Glomerular endothelial cell (primary cell): ENCODE measurements at places on chromosomes 1 and 21.

GRCh38 chr1:19489996-19490395, 4.7 kb upstream of the CAPZB start:
- DNase-seq: no peak

DNA sequence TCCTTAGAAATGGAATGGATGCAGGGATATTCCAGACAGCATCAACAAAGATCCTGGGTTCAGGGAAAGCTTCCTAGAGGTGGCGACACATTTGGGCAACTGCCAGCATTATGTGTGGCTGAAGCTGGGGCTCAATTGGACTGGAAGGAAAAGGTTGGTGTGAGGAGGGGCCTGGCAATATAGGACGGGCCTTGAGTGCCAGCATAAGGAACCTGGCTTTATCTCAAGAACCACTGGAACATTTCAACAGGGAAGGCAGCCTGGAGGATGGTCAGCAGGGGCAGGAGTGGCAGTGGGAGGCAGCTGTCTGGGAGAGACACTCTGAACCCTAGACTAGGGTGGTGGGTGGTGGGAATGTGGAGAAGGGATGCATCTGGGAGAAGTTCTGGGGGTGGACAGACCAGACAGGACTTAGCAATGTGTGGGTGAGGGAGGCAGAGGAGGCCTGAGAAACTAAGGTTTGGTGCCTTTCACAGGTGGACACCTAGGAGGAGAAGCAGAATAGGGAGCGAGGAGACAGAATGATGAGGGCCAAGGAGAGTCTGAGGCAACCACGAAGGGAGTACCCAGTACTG, 3.5 kb downstream of the SH3BGRL3 start:
- DNase-seq: no peak

DNA sequence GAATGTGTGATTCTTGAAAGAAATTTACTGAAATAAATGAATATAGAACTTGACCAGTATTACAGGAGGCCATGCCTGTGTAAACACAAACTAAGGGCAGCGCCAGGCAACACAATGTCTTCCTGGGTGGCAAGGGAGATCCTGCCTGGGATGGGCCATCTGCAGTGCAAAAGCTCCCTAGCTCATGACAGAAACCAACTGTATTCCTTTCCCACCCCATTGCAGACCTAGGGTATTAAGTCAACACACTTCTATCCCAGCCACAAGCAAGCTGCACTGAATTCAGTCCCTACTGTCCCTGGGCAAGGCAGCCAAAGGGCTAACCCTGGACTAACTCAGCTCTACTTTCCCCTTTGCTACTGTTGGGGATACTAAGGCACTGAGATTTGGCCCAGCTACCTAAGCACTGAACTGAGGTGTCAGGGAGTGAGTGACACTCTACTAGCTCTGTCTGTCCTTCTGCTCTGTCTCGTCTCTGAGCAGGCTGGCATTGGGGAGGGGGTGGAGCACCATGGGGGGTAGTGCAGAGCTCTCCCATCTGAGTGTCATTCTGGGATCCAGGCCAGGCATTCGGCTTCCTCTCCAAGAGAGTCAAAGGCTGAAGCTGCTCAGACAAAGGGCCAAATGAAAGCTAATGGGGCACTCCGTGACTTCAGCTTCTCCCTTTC, 2.5 kb downstream of the INKA2 start:
- no peak for DNase-seq

- no peak for DNase-seq
Observed at GRCh38 chr1:68528243-68528642, 31.4 kb upstream of the DEPDC1 start.

DNA sequence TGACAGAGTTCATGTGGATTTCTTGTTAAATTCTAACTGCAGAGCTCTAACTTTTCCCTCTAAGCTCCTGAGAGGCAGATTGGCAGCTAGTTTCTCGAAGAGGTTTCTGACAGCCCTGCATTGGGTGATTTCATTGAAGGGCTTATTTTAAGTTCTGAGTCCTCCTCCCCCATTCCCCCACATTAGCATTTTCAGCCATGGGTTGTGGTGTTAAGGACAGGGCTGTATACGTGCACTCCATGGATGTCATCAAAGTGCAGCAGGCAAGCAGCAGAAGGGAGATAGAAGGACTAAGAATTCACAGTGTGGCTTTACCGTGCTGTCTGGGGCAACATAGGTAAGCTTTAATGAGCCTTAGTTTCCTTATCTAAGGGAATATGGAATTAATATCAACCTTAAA, 19.0 kb downstream of the CRYZ start:
- DNase-seq: no peak

DNA sequence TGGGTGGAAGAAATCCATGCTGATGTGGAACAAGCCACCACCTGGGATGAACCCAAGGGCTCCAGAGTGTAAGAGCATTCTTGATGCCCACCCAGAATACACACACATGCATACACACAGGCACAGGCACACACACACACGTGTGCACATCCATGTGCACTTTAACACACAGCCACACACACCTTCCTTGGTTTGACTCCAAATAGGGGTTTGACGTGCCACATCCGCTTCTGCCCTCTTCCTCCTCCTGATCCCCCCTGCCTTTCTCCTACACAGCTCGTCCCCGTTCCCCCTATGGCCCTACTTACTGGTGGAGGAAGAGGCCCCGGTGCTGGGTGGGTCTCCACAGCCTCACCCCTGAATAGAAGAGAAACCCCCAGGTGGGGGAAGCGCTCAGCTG, 16.0 kb downstream of the SPATA21 start:
- no peak for DNase-seq

DNA sequence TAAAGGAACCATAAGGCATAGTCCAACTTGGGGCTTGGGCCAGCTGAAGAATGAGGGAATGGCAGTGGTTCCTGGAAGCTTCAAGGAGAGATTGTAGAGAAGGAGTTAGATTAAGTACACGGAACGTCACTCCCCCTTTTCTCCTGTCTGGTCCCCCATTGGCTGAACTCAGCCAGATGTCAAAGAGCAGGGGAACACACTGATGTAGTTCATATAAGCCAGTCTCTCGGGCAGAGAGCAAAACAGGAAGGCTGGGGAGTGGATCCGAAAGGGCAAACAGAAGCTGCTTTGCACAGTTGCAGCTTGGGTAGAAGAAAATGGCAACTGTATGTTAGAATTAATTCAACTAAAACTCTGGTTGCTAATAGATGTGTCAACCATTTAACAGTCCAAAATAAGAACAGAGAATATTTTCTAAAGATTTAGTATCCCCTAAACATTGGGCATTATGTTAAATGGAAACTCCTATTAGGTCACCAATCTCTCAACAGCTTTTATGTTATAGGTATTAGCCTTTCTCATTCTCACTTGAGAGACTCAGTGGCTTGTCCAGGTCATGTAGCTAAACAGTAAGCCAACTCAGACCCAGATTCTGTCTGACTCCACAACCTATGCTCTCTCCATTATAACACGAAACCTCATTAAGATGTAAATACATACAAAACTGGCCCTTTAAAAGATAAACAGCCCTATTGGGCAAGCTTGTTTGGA, 600.7 kb upstream of the USP24 start:
- no peak for DNase-seq

- DNase-seq: peak; percentile 83
Observed at GRCh38 chr1:159000625-159001024, 9.1 kb upstream of the IFI16 start.

DNA sequence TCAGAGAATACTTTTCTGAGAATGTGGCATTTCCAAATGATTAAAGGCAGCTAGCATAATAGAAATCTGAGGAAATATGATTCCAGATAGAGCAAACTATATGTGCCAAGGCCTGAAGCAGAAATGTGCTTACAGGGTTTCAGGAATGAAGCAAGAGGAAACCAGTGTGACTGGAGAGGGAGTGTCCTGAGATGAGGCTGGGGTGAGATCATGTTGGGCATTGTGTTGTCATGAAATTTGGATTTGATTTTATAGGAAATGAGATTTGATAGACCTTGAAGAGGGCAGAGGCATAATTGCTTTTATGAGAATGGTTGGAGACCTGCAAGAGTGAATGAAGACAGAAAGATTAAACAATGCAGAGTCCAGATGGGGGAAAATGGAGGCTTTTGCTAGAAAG, 338.1 kb upstream of the SNX7 start:
- no peak for DNase-seq

- no peak for DNase-seq
Observed at GRCh38 chr1:8915446-8915845, 30.2 kb upstream of the CA6 start.

GRCh38 chr21:31520561-31521098, 138.9 kb upstream of the SOD1 start:
- DNase-seq: no peak

GRCh38 chr1:44534771-44535170, 129.7 kb downstream of the RNF220 start:
- no peak for DNase-seq

DNA sequence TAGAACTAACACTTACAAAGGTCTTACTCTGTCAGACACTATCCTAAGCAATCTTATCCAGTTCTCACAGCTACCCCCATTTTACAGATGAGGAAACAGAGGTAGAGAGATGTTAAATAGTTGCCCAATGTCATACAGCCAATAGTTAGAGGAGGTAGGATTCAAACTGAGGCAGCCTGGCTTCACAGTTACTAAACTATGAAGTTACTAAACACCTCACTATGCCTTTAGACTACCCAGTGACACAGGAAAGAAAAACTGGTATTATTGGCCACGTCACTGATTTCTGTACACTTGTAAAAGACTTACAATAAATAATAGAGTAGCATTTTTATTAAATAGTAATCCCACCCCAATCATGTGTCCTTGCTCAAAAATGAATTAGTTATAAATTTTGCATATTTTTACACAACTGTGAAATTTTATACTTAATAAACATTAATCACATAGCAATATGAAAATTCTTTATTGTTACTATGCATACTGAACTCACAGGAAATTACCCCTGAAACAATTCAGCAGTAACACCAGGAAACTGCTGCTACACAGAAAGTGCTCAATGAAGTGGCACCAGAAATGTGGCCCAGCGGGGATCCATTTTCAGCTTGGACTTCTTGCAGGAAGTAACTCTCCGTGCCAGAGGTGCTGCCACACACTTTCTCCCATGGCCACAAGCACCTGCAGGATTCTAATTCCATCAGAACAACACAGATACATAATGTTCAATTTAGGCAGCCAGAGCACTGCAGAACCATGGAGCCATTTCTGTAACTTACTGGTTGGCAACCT, 69.4 kb downstream of the VAV3 start:
- DNase-seq: no peak

DNA sequence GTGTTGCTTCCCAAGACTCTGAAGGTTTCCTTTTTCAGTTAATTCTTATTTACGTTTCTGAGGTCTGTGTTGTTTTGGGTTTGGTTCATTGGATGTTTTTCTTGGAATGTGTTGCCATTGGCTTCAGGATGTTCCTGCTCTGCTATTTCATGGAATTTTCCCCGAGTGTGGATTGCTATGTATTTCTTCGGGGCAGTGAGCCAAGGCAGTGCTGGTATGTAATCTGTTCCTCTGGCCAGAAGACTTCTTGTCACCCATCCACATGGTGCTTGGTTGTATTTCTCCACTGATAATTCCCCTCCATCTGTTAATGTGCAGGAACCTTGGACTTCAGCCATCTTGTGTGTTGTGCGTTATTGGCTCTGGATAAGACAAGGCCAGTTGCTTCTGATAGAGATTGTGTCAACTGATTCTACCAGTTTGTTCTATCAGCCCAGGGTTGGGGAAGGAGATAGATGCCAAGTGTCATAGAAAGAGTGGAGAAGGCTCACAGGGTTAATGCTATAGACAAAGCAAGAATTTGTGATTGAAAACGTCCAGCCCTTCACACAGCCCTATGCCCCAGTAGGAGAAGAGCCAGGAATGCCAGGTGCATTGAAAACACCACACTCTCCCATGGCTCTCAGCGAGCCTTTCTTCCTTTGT, 505.2 kb downstream of the PLPP3 start:
- DNase-seq: peak; percentile 76

DNA sequence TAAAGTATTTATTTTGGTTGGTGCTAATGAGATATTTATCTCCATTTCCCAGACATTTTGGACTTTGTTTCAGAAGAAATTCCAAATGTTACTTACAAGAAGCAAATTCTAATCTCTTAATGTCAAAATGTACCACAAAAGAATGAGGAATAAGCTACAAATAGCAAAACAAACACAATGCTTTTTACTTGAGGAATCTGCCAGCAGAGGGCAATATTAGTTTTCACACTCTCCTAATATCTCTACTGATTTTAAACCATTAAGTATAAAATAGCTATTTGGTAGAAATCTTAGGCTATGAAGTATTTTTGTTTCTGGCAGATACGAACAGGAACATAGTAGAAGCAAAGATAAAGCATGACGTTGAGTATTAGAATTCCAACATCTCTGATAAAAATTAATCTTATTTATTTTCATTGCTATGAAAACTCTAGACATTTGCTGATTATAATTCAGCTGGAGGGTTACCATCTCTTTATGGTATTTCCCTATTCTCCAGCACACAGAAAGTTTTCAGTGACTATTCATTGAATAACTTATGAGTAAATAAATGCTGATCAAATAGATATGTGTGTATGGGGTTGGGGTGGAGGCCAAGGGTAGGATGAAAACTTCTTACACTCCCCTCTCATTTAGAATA, 13.4 kb upstream of the HMCN1 start:
- no peak for DNase-seq

DNA sequence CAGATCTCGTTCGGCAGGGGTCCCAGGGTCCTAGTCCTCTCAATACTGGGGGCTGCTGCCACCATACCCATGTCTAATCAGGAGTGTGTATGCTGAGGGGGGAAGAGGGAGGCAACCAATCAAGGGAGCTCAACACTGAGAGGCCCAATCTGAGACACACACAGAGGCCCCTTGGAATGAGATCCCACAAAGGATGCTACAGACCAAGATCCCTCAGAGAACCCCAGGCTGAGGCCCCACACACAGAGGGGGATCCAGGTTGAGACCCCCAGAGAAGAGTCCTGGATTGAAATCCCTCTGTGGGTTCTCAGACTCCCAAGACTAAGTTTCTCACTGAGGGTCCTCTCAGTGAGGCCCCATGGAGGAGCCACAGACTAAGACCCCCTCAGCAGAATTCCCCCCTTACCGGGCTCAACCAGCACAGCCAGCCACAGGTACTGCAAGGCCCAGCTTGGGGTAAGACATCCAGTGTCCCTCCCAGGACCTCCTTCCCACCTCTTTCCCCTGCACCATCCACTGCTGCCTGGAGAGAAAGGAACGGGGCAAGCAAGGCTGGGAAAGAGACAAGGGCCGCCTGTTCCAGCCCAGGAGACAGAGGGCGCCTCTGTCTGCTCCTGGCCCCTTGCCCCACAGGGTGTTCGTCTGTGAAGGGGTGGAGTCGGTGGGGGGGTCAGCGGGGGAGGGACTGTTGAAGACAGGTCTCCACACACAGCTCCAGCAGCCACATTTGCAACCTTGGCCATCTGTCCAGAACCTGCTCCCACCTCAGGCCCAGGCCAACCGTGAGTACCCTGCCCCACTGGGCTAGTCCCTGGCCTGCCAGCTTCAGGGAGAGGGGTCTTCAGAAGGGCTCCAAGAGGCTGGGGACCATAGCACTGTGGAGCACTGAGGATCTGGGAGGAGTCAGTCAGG, at the start of gene S100A1:
S100A1 (plus strand) TSS at position 720 of the 912 bp plus-strand sequence. CDS start 2,088 bp downstream, outside the sequence.
- no peak for DNase-seq

DNA sequence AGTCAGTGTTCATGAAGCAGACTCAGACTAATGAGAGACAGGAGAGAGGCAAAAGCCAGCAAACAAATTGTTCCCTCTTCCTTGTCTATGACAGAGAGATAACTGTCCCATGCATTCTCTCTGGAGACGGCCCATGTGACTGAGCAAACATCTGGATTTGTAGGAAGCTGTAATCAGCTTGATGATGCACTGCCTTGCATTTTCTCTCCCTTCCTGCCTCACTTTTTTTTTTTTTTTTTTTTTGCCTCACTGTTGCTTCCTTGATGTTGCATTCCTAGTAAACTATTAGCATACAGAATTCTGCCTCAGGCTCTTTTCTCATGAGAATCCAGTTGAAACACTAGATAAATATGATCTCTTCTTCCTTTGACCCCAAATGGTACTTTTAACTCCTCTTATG, 134.5 kb downstream of the HHIPL2 start:
- DNase-seq: no peak

GRCh38 chr1:167439301-167439988, 78.9 kb downstream of the CD247 start:
- DNase-seq: no peak
